ENCODE measurements at places on chromosomes 3 and 15.
A peak's percentile ranks its signal among the peaks of the same experiment; 100 is the strongest.

DNA sequence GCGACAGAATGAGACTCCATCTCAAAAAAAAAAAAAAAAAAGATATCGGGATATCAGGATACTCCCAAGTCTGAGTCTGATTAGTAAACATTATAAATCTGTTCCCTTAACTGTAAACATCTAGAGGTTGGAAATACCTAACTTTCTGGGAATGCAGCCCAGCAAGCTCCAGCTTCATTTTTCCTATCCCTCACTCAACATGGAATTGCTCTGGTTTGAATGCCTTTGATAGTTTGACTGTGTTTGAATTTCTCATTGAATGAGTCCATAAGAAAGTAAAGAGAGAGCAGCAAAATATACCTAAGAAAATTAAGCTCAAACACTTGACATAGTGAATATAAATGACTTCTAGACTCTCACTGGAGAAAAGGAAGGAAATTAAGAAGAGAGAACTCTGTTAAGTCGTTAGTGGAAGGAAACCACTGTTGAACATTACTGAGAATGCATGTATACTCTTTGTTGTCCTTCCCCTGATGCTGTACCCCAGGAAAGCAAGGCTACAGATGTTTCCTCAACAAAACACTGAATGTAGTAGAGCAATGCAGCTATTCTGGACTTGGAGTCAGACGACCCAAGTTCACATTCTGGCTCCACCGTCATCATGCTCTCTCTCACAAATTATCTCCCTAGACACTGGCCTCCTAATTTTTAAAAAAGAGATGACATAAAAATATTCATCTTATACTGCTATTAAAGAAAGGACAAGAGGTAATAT lies 62.4 kb downstream of the CD200 start:
- no peak for DNase-seq

DNA sequence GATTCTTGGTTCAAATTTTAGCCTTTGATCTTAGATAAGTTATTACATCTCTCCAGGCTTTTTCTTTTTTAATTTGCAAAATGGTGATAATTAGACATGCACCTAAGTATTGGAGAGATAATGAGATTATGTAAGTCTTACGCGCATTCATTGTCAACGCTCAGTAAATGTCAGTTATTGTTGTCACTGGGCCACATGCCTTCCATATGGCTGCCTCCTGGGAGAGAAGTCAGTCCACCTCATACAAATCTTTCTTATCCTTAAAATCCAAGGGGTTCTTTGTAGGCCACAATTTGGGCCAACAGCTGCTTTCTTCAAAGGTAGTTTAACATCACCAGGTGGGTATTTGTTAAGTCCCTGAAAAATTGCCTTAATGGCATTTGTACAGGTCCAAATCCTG lies 25.5 kb upstream of the PTPRG start:
- DNase-seq, result no peak

GRCh38 chr3:193593668-193594030 lies 641 bp downstream of the OPA1 start:
- DNase-seq, result no peak

- DNase-seq, result no peak
Observed at GRCh38 chr3:97001611-97002010, 187.2 kb downstream of the EPHA6 start.

DNA sequence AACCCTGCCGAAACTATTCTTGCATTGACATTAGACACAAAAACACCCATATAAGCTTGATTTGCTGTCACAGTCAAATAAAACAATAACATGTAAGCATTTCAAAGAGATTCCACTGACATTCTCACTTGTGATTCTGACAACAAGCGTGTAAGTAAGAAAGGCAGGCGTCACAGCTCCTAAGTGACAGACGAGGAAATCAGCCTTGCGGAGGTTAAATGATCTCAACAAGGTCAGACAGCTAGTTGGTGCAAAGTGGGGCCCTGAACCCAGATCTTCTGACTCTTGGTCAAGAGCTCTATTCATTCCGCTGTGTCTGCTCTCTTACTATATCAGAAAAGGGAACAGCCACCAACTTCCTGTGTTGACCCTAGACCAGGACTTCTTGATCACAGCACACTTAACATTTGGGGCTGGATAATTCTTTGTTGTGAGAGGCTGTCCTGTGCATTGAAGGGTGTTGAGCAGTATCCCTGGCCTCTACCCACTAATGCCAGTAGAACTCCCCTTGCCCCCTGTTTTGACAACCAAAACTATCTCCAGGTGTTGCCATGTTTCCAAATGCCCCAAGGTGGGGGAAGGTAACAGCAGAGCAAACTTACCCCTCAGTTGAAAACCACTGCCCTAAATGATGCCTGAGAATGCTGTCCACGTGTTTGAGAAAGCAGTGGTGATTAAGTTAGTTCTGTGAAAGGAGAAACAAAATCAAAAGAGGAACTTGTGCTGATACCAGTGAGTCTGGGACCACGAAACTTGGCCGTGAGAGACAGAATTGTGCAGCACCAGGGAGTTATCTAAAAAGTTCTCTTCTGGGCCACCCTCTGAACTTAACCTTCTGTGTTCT lies 86.1 kb downstream of the LIPC start:
- no peak for DNase-seq

- no peak for DNase-seq
Observed at GRCh38 chr3:78875851-78876250, 891.9 kb downstream of the ROBO1 start.

GRCh38 chr3:12947504-12948369 lies 106.4 kb upstream of the RPL32 start:
- DNase-seq, result no peak

- DNase-seq, result no peak
Observed at GRCh38 chr3:188607805-188608315, 453.9 kb downstream of the LPP start.

DNA sequence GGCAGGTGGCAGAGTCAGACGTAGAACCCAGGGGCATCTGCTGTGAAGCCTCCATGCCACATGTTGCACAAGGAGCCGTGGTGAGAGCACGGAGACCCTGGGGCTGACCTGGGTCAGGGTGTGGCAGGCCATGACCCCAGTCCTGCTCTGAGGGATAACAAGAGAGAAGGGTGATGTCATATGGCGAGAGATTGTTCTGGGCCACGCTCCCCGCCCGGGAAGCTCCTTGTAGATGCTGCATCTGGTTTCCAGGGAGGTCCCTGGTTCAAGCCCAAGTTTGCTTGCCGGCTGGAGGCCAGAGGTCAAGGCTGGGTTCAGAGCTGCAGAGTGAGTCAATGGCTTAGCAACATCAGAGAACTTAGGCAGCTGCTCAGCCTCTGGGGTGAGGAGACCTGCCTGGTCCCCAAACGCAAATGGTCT lies 17.3 kb downstream of the FGD5 start:
- no peak for DNase-seq

- no peak for DNase-seq
Observed at GRCh38 chr15:90644952-90645725, 72.0 kb upstream of the BLM start.

DNA sequence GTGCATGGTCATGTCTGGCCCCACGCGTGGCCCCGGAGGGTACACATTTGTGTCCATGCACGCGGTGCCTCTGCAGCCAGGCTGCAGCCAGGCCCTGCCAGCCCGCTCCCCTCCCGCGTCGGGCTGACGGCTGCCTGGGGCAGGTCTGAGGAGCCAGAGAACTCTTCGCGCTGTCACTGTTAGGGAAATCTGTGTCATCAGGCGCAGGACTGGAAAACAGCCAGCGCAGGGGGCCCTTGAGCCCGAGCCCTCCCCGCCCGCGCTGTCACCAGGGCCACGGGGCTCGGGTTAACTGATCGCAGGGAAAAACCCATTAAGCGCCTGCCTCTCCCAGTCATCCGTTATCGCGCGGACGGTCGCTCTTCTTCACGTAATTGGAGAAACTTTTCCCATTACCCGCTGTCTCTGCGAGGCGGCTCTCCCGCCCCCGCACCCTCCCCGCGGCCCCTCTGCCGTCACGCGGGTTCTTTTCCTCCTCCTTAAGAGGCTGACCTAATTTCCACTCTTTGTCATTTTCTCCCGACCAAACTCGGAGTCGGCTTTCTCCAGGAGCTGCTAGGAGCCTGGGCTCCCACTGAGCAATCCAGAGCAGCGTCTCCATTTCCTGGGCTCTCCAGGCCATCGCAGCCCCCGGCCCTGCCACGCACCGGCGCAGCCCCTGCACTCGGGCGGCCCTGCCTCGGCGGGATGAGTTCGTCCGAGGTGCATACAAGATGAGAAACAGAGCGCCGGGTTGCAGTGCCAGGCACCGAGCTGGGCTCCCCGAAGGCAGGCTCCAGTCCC lies 57.5 kb upstream of the PRR23E start:
- DNase-seq, result peak; percentile 26

DNA sequence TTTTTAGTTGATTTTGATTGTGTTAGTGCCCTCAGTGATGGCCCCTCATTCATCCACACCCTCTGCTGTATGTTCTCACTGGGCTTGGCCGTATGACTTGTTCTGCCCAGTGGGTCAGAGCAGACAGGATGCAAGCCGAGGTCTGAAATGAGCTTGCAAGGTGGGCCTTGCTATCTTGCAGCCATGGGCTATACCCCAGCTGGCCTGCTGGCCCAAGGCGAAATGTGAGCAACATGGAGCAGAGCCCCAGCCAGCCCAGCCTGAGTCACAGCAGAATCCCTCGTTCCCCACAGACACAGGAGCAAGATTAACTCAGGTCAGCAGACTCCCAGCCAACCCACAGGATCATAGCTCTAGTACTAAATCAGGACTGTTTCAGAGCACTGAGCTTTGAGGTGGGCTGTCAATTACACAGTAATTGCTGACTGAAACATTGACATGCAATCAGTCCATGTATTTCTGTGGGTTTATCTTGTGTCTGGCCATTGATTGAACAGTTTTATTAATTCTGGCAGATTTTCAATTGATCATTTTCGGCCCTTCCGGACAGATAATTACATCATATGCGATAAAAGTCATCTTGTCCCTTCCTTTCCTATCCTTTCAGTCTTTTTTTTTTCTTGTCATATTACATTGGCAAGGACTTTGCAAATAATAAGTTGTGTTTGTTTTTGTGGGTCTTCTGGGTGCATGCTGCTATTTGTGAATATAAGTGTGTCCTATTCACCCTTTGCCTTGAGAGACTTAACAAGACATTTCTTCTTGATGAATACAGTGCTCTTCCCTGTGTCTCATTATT lies 27.1 kb downstream of the KLF15 start:
- no peak for DNase-seq

- no peak for DNase-seq
Observed at GRCh38 chr3:144480416-144480919, 508.8 kb downstream of the DIPK2A start.

DNA sequence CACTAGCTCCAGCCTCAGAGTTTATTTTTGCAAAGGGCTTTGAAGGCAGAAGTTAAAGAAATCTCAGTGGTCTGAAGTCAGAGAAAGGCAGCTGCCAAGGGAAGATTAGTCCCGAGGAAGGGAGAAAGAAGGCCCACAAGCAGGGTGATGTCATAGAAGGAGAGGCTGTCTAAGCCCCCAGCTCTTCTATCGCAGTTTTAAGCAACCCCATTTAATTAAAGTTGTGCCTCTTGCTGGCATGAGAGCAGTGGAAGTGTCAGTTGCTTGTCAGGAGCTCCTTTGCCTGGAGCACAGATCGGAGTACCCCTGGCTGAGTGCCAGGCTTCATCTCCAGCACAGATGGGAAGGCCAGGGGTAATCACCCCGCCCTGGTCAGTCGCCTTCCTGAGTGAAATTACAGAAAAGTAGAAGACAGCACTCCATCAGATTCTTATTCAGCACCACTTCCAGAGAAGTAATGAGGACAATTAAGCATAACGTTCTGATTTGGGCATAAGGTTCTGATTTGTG lies 530.7 kb downstream of the EPHB1 start:
- DNase-seq, result peak; percentile 13

DNA sequence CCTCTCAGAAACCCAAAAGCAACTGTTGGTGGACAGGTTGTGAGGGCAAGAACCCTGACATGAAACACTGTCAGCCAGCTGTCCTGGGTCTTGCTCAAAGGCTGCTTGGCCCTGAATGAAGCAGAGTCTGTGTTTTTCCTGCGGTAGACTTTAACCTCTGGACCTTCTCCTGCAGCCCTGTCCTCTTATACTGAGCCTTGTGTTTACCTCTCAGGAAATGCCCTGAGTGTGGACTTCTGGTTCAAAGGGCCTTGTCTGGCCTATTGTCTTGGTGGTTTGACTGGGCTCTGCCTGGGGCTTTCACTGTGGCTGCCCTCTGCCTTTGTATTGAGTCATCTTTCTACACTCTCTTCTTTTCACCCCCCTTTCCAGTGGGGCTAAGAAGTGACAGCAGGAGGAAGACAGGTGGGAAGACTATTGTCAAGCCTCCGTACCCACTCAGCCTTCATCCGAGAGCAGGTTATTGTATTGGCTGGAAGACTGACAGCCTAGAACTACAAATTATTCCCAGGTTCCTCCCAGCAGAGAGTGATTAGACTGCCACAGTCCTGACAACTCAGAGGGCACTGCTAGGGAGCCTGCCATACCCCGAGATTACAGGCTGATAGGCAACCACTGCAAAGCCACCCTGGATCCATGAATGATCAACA lies 3.5 kb downstream of the SEC13 start:
- no peak for DNase-seq

DNA sequence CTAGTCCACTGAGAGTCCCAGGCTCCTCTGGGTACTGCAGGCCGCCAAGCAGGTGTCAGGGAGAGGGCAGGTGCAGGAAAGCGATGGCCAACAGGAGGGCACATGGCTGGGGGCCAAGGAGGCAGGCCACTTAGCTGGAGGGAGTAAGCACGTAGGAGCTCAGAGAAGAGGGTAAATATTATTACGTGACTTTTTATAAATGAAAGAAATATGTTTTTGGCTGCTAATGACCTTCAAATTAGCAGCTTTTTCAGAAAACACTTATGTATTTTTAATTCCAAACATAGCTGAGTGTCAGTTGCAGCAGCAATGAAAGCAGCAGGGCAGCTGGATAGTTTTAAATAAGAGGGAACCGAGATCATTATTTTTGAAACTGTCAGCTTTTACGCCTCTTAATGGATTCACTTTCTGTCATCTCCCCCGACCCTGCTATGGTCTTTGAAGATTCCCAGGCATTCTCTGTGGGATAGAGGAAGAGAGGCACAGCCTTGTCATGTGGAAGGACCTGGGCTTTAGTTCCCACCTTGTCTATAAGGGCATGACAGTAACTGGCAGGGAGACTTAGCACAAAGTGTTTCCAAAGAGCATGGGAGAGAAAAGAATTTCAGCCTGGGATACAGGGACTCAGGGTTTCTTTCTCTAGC lies 477.1 kb downstream of the EPHB1 start:
- DNase-seq, result peak; percentile 95

GRCh38 chr3:184355261-184356040 lies 6.0 kb downstream of the CLCN2 start:
- DNase-seq, result no peak

DNA sequence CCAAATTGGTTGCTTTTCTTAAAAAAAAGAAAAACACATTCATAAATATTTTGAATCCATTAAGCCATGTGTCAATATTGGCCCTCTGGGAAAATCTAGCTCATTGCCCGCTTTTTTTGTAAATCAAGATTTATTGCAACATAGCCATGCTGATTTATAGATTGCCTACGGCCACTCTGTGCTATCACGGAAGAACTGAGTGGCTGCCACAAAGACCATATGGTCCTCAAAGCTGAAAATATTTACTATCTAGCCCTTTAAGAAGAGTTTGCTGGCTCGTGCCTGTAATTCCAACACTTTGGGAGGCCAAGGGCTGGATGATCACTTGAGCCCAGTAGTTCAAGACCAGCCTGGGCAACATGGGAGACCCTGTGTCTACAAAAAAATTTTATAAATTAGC lies 45.9 kb downstream of the IL5RA start:
- DNase-seq, result no peak

GRCh38 chr3:29099296-29099695 lies 181.6 kb upstream of the RBMS3 start:
- DNase-seq, result no peak
